ENCODE measurements at places on chromosomes 6 and 20.

DNA sequence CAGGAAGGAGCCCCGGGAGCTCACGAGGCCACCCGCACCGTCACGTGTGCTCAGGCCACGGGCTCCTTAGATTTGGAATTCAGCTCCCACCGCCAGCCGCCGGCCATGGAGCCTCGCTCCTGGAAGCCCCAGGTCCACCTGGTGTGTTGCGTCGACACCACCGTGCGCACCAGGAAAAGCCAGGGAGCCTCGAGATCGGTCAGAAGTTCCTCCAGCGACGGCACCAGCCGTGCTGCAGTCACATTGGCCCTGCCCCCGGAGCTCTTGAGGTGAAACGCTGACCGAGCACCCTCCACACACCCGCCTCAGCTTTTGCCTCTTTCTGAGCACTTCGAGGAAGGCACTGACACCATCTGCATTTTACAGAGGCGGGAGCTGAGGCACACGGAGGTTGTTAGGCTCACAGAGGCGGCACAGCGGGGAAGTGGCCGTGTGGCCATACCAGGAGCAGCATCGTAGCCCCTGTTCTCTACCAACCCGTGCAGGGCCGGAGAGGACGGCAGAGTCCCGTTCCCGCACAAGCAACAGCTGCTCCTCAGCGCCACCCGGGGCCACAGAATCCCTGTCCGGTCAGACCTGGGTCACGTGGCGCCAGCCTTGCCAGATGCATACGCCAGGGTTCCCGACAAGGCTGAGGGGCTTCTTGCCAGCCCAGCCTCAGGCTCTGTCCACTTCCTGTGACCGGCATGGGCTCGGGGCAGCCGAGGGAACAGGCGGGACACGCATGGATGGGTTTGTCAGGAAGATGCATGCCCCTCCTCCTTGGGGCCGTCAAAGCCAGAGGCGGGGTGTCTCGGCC, 7.6 kb downstream of the NKAIN4 start:
- DNase-seq = no peak

DNA sequence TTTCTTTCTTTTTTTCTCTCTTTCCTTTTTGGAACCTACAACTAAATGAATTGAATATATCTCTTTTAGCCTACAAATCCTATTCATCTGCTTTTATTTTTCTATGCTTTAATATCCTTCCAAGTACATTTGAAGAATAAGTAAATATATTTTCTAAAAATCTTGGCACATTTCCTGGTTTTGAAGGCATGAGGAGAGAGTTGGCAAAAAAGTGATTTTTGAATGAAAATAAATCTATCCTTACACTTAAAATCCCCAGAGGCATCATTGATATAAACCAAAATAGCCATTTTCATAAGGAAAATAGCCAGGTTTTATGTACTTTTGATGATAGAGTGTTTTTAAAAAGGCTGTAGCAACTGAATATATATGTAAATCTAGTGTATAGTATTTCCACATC, 69.0 kb downstream of the SAMD5 start:
- DNase-seq = no peak

DNA sequence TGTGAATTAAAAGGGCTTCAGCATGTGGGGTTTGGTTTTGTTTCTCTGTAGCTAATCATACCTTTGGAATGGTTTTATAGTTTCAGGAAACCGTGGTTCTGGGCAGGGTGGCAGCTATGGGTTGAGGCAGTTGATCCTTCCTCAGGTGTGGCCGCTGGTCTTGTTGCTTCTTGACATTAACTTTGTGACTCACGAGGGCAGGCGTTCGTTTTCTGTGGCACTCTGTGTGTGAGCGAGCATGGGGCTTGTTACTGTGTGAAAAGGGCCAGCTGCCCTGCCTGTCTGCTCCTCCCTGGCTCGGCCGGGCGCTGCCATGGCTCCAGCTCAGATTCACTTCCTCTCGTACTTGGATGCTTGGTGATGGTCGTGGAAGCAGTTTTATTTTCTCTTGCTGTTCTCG, 16.2 kb downstream of the DNAJC5 start:
- no peak for DNase-seq

DNA sequence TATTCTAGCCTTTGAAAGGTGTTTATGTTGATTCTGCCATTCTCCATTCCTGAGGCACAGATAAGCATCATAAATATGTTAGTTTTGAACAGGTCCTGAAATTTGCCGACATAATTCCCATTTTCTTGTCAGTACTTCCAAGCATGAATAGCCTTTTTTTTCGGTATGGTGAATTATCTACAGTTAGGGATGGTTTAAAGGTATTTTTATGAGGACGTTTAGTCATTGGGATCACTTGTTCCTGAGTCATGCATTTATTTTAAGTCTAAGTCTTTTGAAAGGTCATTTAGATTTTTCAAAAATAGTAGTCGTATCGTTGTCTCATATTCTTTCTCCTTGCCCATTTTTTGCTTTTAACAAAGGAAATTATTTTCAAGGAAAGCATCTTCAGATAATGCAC, 98.7 kb downstream of the PHACTR3 start:
- DNase-seq = no peak

- no peak for DNase-seq
Observed at GRCh38 chr6:26351544-26351953, 13.4 kb upstream of the BTN3A2 start.
